ENCODE measurements at places on chromosomes 1 and 21. TPM values are rescaled to one million over a fixed set of nuclear protein-coding genes. Genes with fewer than 3 reads are reported as not detected.

The LCE2C gene
- not detected for total RNA-seq

The MAB21L3 gene
- total RNA-seq: 0.06 TPM

The CLCC1 gene
- total RNA-seq: 38.1 TPM

The SV2A gene
- 5.8 TPM for total RNA-seq

The PLPPR5 gene
- not detected for total RNA-seq

The RGS21 gene
- not detected for total RNA-seq

The CFHR2 gene
- total RNA-seq: not detected

The NTNG1 gene
- total RNA-seq: 0.06 TPM

The CLDN19 gene
- not detected for total RNA-seq

The PRELP gene
- total RNA-seq: 2.7 TPM

Data from aortic smooth muscle cell (primary cell).